ENCODE measurements at places on chromosomes 2 and 18.

DNA sequence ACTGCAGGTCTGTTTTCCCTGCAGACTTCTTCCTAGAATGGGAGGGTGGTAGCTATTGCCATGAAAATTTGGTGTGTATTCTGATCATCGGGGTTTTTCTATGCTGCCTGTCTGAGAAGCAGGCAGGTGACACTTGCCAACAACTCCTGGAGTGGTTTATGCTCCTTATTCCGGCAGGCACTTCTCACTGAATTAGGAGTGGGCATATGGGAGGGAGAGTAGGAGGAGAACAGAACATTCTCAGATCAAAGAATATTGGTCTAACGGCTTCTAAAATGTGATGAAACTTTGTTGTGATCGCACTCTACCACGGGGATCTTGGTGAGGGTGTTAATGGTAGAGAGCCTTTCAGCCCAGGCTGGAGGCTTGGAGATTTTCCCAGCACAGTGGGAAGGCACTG is 480.8 kb downstream of the PLCL1 start:
- no peak for DNase-seq

GRCh38 chr2:233081232-233081730 is 21.1 kb downstream of the INPP5D start:
- no peak for DNase-seq

GRCh38 chr2:11562476-11562875 is 28.6 kb downstream of the GREB1 start:
- DNase-seq = no peak

- no peak for DNase-seq
Observed at GRCh38 chr2:152167065-152167464, 8.5 kb downstream of the STAM2 start.

GRCh38 chr18:13562494-13563029 is 163.8 kb downstream of the FAM210A start:
- no peak for DNase-seq

DNA sequence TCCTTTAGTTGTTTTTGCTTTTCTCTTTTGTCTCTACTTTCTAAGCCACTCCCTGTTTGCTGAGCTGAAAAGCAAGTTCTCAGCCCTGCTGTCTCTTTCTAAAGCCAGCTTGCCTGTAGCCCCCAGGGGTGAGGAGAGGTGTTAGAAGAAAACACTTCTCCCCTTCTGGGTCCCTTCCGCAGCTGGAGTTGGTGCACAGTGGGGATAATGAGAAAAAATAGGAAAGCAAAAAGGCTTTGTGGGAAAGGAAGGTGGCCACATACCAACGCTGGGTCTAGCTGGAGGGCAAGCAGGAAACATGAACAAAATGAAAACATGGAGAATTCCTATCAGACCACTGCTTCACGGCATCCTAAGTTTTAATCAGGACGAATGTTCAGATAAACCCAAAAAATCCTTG is 15.5 kb upstream of the SLC20A1 start:
- DNase-seq = no peak

- DNase-seq = no peak
Observed at GRCh38 chr2:121186261-121186660, 98.7 kb downstream of the TFCP2L1 start.

- no peak for DNase-seq
Observed at GRCh38 chr18:9753846-9754245, 45.7 kb downstream of the RAB31 start.

- DNase-seq = no peak
Observed at GRCh38 chr2:154698296-154698720, at the start of gene KCNJ3. Gene KCNJ3 (plus strand): TSS chr2:154698695. CDS start chr2:154698776, 81 bp downstream.

DNA sequence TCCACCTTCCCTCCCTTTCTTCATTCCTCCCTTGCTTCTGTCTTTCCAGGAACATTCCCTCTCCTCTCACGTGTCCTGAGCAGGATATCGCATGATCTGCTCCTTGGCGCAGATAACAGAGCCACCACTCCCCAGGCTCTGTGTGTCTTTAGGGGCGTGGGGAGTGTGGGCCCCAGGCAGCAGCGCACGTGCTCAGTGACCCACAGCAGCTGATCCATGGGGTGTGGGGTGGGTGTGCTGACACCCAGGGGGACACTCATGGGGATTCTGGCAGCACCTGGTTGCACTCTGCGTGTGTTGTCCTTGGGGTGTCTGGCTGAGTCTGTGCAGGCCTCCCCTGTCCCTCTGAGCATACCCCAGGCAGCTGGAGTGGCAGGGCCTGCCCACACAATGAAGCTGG is 9.9 kb upstream of the FOSL2 start:
- DNase-seq = no peak

DNA sequence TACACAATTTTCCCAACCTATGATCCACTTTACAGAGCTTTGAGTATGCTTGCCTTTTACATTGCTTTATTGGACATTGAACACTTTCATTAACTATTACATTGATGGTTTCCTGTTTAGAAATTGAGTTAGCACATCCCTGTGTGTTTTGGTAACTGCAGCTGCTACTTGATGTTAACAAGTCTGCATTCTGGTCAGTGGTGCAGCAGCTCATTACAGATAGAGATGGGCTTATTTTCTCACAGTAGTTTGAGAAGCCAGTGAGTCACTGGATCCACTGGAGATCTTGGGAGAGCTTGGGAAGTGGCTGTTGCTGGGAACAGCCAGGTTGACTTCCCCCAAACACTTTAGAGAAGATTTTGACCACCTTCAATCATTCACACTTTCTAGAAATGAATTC is 150.5 kb downstream of the ARHGAP15 start:
- DNase-seq = no peak

GRCh38 chr2:158567208-158567607 is 110.5 kb downstream of the PKP4 start:
- DNase-seq = no peak

- DNase-seq = no peak
Observed at GRCh38 chr18:59324623-59324971, 6.1 kb upstream of the CPLX4 start.

- DNase-seq = no peak
Observed at GRCh38 chr2:127545189-127545588, 9.7 kb downstream of the MYO7B start.

DNA sequence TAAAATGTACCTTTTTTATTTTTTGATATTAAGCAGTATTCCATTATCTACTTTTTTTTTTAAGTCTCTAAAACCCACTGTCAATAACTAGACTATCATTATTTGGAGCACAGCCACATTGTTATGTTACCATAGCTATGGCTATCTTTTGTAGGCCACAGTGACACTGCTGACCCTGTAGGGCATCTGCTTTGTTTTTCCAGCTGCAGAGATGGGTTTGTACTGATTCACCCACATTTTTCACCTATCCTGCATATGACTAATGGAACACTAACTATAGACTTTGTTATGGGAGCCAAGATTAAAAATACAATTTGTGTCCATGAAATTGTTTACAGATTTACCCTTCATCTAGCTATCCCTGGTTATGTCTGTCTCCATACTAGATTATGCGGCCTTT is 21.6 kb upstream of the OTX1 start:
- DNase-seq = no peak

DNA sequence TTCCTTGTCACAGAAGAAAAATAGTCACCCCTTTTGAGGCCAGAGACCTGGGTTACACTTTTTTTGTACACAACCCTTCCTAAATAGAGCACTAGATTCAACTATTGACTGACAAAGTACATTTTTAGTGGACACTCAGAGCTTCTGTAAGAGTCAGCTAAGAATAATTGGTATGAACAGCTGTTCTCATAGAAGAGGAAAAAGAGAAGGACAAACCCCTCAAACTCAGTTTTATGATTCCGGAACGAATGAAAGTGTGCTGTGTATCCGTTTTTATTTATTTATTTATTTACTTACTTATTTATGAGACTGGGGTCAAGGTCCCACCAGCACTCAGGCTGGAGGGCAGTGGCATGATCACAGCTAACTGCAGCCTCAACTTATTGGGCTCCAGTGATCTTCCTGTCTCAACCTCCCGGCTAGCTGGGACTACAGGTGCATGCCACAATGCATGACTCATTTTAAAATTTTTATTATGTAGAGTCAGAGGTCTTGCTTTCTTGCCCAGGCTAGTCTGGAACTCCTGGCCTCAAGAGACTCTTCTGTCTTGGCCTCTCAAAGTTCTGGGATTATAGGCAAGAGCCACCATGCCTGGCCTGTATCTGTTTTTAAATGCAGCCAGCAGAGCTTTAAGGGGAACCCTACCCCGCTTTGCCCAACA is 36.0 kb upstream of the FZD5 start:
- DNase-seq = no peak

GRCh38 chr2:138023298-138023697 is 59.0 kb downstream of the HNMT start:
- no peak for DNase-seq

GRCh38 chr18:3179430-3180089 is 40.2 kb downstream of the MYOM1 start:
- no peak for DNase-seq

GRCh38 chr2:45636008-45636407 is 15.5 kb upstream of the PRKCE start:
- DNase-seq = no peak

DNA sequence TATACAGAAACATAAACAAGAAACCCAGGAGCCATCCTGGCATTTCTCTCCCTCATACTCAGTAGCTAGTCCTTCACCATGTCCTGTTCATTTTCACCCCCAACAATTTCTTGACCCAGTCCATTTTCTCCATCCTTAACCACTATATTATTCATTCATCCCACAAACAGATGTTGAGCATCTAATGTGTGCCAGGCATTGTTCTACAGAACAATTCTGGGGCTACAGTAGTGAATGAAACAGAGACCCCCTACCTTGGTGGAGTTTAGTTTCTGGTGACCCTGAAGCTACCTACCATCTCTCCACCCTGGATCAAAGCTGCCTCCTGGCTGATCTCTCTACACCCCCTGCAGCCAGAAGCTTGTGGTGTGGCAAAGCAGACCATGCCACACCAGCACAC is 27.5 kb upstream of the BZW1 start:
- no peak for DNase-seq

DNA sequence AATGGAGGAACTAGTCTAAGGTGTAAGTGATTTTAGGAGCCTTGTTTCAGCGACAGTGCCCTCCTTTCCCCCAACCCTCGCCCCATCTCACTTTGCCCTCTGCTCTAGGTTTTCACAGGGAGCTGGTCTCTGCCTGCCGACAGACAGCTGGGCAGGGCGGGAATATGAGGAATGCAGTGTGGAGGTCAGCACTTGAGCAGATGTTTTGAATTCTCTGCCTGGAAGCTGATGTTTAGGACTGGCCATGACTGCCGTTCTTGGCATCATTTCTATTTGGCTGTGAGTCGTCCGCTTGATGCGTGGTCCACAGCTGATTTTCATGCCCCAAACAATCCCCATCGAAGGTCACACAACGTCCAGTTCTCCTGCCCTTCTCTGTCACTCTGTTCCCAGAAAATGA is 55.1 kb upstream of the SIX3 start:
- DNase-seq = no peak

- DNase-seq = no peak
Observed at GRCh38 chr18:35178260-35178659, 62.6 kb upstream of the ZNF397 start.

DNA sequence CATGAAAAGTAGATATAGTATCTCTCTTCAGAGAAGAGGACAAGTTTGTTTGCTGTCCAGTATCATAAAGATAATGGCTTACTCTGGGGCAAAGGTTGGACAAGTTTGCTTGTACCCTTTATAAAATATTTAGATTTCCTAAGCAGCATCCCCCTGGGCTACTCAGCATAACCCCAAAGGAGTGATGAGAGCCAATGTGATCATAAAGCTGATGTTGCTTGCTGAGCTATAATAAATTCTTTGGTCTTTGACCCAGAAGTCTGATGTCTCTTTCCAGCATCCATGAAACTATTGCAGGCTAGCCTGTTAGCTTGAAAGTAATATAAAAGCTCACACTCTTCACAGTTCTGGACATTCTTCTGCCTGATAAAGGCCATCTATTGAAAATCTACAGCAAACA is 138.3 kb upstream of the STON1 start:
- DNase-seq = no peak

All from AG04449 (cell line).